ENCODE measurements at places on chromosomes 1 and 21.

- DNase-seq: peak; percentile 78
Measured at GRCh38 chr21:42258150-42258884, 39.4 kb downstream of the ABCG1 start.

DNA sequence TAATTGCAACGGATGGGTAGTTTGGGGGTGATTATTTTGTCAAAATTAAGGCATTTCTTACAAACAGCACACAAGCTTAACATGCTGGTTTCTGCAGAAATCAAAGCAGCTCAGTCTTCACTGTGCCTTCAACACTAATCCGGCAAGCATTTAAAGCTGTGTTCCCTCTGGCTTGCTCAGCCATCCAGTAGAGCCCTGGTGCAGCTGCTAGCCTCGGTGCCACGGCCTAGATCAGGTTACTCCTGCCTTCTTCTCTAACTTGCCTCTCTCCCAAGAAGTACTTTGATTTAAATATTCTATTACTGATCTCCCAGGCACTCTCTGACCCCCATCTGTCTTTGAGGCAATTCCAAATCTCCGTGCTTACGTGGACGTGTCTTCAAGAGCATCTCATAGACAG, 85.6 kb downstream of the GREM2 start:
- no peak for DNase-seq

DNA sequence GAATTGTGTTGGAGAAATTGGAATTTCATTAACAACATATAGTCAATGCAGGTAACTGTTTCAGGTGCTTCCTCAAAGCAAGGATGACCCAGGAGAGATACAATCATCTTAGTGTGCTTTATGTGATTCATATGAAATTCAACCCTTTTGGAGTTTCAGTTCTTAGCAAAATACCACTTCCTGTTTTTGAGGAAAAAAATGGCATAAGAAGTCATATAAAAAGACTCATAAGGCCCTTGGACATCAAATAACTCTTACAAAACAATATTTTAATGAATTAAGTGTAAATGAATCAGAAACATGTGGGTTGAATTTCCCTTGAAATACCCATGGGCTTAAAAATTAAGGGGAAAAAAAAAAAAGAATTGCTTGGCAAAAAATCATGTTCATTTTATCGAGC, 926.6 kb downstream of the LTN1 start:
- no peak for DNase-seq

GRCh38 chr21:43965911-43966585, 46.1 kb upstream of the TRAPPC10 start:
- no peak for DNase-seq

- DNase-seq: no peak
Measured at GRCh38 chr1:30787266-30787665, 29.7 kb upstream of the LAPTM5 start.

Data from dermis blood vessel endothelial cell (primary cell).